ENCODE measurements at places on chromosomes 16 and 17.

DNA sequence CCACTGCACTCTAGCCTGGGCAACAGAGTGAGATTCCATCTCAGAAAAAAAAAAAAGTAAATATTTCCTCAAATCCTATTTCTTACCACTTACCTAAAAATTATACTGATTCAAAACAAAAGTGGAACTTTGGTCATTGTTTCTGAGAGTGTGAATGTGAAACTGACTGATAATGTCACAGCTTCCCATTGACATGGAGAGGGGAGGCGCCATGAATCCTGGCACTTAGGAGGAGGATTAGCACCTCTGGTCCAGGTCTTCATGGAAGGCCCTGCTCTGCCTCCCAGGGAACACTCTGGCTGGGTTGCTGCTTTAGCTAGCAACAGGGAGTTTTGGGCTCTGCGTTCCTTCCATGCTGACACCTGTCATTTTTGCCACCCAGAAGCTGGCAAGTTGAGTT is 154.3 kb upstream of the SALL1 start:
- DNase-seq = no peak

DNA sequence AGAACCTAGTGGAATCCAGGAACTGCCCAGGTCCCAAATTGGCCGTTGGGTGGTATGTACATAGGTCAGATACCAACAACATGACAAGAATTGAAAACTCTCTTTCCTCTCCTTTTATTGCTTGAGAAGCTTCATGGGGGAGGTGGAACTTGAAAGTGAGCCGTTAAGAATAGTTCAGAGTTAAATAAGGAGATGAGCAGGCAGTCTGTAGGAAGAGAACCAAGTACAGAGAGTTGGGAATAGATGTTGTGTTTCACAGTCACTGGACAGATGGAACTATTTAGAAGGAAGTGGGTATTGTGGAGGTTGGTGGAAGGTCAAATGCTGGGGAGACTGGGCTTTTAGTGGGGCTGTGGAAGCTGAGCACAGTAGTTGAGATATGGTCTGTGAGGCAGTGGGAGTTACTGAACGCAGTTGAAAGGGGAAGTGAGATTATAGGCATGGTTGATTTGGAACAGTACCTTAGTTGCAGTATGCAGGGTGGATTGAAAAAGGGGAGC is 26.4 kb downstream of the ARHGAP44 start:
- no peak for DNase-seq

DNA sequence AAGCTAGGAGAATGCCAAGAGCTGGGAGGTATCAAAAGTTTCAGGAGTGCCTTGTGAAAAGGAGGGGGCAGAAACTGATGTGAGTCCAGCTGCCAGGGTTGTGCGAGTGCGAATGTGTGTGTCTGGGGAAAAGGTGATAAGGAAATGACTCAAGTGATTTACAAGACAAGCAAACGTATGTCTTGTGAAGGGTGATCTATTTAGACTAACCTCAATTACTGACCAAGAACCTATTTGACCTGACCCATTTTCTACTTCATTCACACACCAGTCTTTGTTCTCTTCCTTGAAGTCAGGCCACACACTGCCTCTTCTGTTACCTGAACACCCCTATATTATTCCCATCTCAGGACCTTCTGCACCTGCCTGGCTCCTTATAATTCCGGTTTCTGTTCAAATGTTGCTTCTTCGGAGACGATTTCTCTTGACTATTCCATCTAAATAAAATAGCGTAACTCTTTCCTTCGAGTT is 1.0 kb downstream of the GDE1 start:
- no peak for DNase-seq

- no peak for DNase-seq
Measured at GRCh38 chr16:74468807-74469525, 47.7 kb upstream of the CLEC18B start.

DNA sequence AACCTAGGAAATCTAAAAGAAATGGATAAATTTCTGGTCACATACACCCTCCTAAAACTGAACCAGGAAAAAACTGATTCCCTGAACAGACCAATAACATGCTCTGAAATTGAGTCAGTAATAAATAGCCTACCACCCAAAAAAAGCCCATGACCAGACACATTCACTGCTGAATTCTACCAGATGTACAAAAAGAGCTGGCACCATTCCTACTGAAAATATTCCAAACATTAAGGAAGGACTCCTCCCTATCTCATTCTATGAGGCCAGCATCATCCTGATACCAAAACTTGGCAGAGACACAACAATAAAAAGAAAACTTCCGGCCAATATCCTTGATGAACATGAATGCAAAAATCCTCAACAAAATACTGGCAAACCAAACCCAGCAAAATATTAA is 52.9 kb downstream of the TTC19 start:
- no peak for DNase-seq

DNA sequence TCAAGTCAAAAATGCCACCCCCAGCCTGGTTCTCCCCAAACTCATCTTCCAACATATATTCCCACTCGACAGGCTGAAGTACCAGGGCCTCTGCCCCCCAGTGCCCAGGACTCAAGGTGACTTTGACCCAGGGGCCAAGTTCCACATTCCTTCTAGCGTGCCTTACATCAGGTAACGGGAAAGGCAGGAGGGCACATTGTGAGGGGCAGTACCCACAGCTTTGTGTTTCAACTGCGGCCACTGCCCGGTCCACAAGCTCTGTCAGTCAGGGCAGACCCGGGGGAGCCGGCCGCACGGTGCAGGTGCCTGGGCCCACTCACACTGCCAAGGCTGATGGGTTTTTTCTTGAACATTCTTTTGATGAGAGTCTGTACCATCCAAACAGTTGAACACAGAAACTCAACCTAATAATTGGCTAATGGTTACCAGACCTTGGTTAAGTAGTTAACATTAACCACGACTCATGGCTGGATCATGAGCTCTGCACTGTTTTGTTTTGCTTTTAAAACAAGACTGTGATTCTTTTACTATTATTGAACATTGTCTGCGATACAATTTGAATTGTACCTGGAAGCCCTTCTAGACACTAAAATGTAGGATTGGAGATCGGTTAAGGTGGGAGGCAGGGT is 17.6 kb downstream of the ACE start:
- no peak for DNase-seq

DNA sequence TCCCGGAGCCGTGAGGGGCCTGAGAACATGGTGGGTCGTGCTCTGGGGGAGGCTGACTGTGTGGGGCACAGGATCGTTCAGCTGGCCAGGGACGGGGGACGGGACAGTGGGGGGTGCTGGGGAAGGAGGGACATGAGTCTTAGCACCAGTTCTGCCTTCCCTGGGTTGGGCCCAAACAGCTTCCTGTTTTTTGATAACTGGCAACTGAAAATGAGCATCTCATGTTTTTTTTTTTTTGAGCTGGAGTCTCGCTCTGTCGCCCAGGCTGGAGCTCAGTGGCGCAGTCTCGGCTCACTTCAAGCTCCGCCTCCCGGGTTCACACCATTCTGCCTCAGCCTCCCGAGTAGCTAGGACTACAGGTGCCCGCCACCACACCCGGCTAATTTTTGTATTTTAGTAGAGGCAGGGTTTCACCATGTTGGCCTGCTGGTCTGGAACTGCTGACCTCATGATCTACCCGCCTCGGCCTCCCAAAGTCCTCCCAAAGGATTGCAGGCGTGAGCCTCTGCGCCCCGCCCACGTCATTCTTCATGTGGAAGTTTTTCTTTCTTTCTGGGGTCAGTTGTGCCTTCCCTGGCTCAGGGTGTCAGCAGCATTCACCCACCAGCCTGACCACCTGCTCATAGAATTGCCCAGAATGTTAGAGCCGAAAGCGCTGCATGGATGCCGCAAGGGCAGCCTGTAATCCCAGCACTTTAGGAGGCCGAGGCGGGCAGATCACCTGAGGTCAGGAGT is 6.4 kb downstream of the ASPSCR1 start:
- DNase-seq = no peak

GRCh38 chr16:85316944-85317343 is 204.7 kb upstream of the CIBAR2 start:
- no peak for DNase-seq

DNA sequence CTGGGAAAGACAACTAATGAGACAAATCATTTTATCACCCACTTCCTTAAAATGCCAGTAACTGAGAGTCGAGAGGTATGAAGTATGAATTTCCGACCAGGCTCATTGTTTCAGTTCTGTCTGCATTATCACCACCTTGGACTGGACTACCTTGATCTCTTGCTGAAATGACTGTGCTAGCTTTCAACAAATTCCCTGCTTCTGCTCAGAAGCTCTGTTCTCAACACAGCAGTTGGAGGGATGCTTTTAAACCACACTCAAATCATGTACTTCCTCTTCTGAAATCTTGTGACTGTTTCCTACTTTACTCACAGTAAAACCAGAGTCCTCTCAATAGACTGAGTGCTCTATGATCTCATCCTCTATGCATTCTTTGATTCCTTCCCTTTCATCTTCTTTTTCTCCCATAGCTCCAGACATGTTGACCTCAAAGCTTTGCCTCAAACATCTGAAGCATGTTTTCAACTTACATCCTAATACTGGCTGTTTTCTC is 195.8 kb downstream of the KCNJ2 start:
- no peak for DNase-seq

DNA sequence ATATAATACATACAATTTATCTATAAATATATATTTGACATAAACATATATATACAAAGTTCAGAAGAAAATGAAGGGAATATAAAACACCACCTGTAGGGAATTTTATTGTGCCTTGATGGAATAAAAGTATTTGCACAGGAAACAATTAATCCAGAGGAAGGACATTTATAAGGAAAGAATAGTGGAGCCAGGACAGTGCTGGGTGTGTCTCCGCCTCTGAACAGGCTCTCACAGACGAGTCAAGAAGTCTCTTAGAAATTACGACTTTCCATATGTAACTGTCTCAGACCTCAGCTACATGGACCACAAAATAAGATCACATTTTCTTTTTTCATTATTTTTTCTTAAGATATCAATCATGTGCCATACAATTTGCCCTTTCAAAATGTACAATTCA is 93.9 kb downstream of the TMEM114 start:
- DNase-seq = no peak

GRCh38 chr16:23081675-23082119 is 67.6 kb downstream of the USP31 start:
- DNase-seq = no peak

GRCh38 chr17:17303010-17303846 is at the start of gene NT5M:
NT5M (plus strand) TSS chr17:17303373; CDS start chr17:17303551, 178 bp downstream.
- DNase-seq = peak; percentile 55

- DNase-seq = no peak
Measured at GRCh38 chr16:4240624-4241023, 1.3 kb downstream of the SRL start.

GRCh38 chr17:40557531-40558299 is 7.6 kb downstream of the CCR7 start:
- DNase-seq = no peak

GRCh38 chr16:3482659-3483241 is 12.5 kb downstream of the C16orf90 start:
- DNase-seq = no peak

DNA sequence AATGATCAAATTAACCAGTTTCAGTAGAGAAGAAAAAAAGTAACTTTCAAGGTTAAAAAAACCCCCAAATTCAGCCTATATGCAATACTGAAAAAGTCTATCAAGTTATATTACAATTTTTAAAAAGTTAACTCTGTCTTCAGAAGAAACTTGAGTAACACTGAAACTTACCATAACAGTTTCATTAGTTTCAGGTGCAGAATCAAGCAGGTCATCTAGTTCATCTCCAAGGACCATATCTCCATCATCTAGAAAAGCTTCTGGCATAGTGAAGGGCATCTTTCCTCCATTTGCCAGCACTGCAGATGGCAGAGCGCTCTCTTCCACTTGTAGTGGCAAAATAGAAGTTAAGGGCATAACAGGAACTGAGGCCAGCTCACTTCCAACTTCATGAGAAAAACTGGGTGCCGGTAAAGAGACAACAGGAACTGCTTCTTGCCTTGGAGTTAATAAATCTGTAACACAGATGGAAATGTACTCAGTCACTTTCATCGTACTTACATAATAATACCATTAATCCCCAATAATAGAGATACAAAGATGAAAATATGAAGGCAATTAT is 22.9 kb downstream of the ZC3H7A start:
- DNase-seq = no peak

GRCh38 chr17:7477392-7478275 is 1.8 kb downstream of the ZBTB4 start:
- no peak for DNase-seq

GRCh38 chr17:81108220-81108619 is 57.1 kb upstream of the PVALEF start:
- DNase-seq = no peak

DNA sequence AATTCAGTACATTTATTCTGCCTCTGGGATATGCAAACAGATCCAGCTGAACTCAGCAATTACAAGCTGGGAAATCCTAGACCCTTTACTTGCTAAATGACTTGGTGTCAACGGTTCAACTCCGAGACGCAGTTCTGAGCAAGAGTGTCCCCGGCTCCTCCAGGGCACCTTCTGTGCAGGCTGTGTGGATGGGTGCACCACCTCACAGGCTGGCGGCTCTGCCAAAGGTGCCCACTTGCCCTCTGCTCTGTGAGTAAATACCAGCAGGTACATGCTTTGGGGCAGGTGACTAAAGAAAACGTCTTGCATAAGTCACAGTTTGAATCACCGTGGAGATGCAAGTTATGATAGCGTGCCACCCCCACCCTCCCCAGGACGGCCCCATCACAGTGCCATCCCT is 23.3 kb downstream of the MAP1LC3B start:
- no peak for DNase-seq

GRCh38 chr16:8818504-8819270 is 21.0 kb downstream of the PMM2 start:
- no peak for DNase-seq

- no peak for DNase-seq
Measured at GRCh38 chr17:6523809-6524355, 32.5 kb downstream of the PITPNM3 start.

GRCh38 chr16:3112058-3112880 is at the start of gene ZNF205:
ZNF205 (plus strand) TSS chr16:3112586; CDS start chr16:3113431, 845 bp downstream.
- DNase-seq = no peak

DNA sequence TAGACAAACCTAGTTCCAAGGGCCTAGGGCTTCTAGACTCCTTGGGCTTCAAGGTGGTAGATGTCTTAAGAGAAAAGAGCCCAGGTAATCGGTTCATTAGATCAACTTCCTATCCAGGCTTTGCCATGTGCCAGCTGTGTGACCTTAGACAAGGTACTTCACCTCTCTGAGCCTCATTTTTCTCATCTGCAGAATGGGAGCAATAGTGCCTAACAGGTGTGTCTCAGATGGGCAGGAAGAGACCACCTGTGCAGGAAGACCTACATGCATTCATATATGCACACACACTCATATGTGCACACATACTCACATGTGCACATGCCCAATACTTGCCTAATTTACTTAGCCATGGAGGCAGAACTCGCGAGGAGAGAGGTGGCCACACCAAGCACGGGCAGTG is 15.7 kb downstream of the SLC12A3 start:
- no peak for DNase-seq
